ENCODE measurements at places on chromosomes 1 and 21. TPM values are rescaled to one million over a fixed set of nuclear protein-coding genes. Genes with fewer than 3 reads are reported as not detected.

Gene CACHD1
- 8.2 TPM for total RNA-seq

Gene LMNA
- 384 TPM for total RNA-seq

Gene SHE
- 18.1 TPM for total RNA-seq

Gene SLC5A9
- 2.3 TPM for total RNA-seq

Gene FMO3
- 19.3 TPM for total RNA-seq

Gene SHISA4
- 10.4 TPM for total RNA-seq

Gene TFF1
- not detected for total RNA-seq

Gene REN
- 32.4 TPM for total RNA-seq

Gene PADI1
- total RNA-seq, result 1.3 TPM

Gene GIPC2
- total RNA-seq, result 10.7 TPM
